Effector memory CD4-positive, alpha-beta T cell (primary cell): ENCODE measurements at places on chromosomes 13 and 19.

- DNase-seq, result no peak
These were observed 1.1 kb downstream of the ADAMTS10 start for GRCh38 chr19:8609279-8610040.

DNA sequence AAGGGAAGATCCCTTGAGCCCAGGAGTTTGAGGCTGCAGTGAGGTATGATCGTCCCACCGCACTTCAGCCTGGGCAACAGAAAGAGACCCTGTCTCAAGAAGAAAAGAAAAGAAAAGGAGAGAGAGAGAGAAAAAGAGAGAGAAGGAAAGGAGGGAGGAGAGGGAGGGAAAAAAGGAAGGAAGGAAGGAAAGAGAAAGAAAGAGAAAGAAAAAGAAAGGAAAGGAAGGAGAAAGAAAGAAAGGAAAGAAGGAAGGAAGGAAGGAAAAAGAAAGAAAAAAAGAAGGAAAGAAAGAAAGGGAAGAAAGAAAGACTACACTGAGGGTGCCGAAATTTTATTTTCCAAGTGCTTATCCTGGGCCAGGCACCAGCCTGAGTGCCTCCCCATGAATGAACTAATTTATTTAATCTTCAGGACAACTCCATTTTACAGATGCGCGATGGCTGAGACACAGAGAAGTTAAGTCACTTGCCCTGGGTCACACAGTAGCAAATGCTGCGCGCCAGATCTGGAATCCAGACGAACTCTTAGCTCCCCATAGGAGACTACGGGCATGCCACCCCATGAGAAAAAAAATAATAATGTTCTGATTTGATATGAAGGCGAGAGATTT, 2.7 kb downstream of the CDC42EP5 start:
- DNase-seq, result no peak

- no peak for DNase-seq
These were observed 865.2 kb upstream of the SLC10A2 start for GRCh38 chr13:103931331-103931845.

DNA sequence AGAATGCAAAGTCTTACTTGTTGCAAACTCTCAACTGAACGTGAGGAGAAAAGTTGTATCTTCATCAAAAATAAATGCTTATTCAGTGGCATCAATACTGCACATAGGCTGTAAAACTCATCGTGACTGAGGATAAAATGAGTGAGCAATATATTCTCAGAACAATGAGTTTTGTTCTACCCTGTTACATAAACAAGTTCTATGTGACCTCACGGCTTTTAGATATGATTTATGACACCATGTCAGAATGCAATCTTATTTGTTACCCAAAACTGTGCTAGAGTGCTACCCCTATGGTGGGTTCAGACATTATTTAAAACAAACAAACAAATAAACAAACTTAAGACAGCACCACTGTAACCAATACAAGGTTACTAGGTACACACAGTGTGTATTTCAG, 55.4 kb downstream of the FOXO1 start:
- DNase-seq, result no peak

DNA sequence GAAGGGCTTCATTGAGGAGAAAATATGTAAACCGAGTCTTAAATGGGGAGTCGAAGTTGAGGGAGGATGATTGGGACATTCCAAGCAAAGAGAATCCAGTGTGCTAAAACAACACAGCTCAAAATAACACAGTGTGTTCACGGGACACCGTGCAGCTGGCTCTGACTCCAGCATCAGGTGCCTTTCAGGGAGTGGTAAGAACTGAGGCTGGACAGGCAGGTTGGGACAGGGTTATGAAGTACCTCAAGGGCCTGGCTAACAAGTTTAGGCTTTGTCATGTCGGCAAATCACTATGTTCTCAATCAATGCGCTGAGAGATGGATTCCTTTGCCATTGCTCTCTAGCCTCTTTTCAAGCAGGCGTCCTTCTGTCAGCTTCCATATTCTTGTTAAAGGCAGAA, 27.5 kb upstream of the WDFY2 start:
- DNase-seq, result no peak

DNA sequence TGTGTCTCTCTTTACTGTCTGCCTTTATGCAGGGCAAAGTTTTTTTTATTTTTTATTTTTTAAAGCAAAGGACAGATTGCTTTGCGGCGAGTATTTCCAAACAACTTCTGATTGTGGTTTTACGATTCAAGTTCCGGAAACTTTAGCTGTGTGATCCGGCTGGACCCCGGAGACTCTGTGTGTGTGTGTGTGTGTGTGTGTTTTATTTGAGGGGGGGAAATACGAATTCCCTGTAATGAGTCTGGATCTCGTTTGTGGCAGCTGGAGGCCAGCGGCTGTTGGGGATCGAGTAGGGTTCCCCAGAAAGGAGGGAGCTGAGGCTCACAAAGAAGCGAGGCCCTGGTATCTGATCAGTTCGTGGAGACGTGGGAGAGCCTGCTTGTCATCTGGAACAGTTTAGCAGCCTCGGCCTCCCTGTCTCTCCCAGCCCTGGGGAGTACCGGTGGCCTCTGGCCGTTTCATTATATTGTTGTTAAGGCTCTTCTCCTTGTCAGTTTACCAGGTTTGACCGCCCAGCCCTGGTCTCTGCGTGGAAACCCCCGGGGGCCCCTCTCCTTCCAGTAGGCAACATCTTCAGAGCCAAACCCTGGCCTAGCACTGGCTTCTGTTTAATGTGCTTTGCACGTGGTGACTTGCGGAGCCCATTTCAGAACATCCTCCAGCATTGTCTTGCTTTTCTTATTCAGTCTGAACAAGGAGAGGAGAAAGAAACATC, 1.3 kb downstream of the FARP1 start:
- no peak for DNase-seq

DNA sequence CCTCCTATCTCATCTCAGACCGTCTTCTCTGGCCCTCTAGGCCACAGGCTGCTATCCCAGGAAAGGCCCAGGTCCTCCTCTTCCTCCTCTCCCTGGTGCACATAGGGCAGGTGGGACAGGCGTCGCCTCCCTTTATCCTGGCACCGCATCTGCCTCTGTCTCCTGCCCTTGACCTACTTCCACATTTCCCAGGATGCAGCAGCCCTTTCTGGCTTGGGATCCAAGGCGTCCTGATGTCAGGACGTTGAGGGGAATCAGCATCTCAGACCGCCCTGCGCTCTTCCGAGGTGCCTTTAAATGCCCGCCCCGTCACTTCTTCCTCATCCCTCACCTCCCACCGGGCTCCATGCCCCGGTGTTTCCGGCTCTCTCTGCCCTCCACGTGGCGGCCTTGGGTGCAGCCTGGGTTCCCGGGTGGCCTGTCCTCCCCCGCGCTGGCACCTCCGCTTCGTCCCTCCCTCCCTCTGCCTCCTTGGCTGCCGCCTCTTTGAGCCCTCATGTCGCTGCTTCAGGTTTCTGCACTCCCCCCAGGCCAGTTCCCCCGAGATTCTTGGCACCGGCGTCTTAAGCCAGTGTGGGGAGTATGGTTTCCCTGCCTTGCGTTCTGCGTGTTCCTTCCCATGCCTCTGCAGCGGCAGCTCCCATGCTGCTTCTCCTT, 66.3 kb downstream of the KDM4B start:
- DNase-seq, result no peak

DNA sequence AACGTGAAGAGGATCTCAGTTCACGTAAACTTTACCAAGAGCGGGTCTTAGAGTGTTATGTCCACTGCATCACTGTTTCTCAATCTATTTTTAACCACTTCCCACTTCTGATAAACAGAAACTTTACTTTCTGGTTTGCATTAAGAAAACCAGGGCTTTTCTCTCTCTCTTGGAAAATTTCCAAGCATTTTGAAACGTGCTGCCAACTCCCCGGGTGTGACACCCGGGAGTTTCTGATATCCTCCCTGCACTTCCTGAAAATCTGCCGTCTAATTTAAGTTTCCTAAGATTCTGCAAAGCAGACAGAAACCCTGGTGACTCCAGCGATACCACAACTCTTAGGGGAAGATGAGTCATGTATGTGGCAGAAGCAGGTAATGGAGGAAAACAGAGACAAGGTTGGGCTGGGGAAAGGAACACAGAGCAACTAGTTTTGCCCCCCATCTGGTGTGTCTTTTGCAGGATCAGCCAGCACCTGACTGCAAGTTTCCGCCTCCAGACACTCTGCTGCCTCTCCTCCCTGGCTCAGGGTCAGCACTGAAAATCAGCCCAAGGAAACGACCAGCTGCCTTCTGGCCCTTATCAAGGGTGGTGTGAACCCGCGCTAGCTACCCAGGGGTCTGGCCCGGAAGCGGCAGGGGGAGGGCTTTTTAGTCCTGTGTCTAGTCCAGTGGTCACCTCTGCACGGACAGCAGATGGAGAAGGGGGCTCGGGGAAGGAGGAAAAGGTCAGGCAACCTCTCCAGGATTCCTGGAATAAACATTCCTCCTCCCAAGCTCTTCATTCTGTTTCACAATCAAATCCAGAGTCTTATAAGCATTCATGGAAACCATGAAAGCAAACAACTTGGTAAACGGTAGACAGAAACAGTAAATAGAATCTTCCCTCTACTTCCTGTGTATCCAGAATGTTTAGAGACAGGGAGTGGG, 11.3 kb upstream of the FFAR2 start:
- no peak for DNase-seq

- no peak for DNase-seq
These were observed 11.5 kb downstream of the CEACAM19 start for GRCh38 chr19:44682807-44683206.

- DNase-seq, result no peak
These were observed 9.8 kb upstream of the ALOX5AP start for GRCh38 chr13:30725326-30726085.

DNA sequence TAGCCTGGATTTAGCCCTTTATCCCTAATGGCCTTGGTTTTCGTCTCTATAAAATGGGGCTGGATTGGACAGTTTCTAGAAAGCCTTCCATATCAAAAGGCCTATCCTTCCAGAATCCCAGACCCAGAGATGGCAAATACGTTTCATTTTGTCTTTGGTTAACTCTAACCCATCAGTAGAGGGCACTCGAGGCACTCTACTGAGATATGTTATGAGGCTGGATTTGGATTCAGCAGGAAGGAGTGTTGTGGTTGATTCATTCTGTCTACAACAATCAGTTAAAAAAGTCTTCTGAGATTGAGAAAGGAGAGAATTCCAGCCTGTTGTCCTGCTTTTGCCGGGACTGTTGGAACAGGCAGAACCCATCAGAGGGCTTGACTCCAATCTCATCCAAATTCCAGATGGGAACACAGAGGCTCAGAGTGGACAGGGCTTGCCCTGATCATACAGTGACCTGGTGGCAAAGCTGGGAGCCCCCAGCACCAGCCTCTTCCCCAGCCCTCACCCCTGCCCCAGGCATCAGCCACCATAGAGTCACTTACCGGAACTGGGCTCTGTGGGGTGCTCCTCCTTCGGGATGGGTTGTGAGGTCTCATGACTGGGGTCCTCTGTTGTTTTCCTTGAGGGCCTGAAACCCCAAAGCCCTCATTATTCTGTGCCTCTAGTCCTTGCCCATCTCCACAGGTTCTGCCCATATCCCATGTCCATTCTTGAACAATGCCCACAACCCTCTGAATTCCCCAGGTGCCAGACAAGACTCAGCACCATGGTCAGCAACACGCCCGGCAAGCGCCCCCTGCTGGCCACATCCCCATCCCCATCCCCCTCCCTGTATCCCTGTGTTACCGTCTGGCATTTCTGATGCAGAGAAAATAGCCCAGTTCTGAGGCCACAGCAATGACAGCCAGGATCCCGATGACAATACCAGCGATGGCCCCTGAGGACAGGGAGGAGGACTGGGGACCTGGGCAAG, 12.3 kb upstream of the ZNF180 start:
- DNase-seq, result no peak

- DNase-seq, result no peak
These were observed 4.4 kb downstream of the GAS6 start for GRCh38 chr13:113859311-113860050.

DNA sequence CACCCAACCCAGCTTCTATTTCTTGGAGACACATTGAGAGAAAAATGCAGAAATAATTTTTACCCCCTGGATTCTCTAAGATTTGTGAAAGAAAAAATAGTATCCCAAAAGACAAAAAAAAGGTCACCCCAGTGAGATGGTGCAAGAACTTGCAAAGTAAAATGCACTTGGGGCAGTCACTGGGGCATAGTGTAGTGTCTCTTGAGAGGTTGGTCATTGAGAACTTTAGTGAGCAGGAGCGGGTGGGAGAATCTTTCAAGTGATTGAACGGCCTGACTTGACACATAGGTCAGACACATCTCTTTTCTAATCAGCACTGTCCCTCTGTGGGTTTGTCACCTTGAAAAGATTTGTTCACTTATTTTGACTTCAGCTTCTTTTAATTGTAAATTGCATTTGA, 2.4 kb downstream of the ZNF85 start:
- no peak for DNase-seq

GRCh38 chr13:80858131-80858530, 517.2 kb upstream of the SPRY2 start:
- no peak for DNase-seq

GRCh38 chr19:5080030-5080654, 111.2 kb downstream of the KDM4B start:
- DNase-seq, result no peak

- peak; percentile 88 for DNase-seq
These were observed 13.8 kb upstream of the UBE2L5 start for GRCh38 chr13:30408319-30409101.

GRCh38 chr13:81714513-81714912, 1373.6 kb upstream of the SPRY2 start:
- no peak for DNase-seq

- DNase-seq, result no peak
These were observed 10.1 kb upstream of the C2CD4C start for GRCh38 chr19:418761-419671.

GRCh38 chr13:44136696-44137268, 236.8 kb upstream of the SERP2 start:
- DNase-seq, result no peak

DNA sequence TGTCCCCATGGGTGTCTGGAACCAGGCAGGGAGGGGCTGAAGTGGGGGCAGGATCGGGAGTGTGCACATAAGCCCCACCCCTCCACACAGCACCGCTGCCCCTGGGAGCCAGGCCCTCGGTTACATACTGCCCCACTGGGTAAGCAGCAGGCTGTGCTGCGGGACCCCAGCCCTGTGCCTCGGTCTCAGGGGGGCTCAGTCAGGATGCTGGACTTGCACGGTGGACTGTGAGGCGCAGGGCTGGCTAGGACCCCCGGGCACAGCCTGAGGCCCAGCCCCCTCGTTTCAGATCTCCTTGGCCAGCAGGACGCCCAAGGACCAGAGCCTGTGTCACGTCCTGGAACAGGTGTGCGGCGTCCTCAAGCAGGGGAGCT, 16.3 kb downstream of the MPND start:
- DNase-seq, result no peak

GRCh38 chr13:75705908-75706307, 69.8 kb downstream of the LMO7 start:
- DNase-seq, result no peak

- no peak for DNase-seq
These were observed 3.1 kb downstream of the NR2F6 start for GRCh38 chr19:17242431-17243208.

GRCh38 chr13:23516190-23516589, 54.0 kb upstream of the TNFRSF19 start:
- DNase-seq, result no peak

DNA sequence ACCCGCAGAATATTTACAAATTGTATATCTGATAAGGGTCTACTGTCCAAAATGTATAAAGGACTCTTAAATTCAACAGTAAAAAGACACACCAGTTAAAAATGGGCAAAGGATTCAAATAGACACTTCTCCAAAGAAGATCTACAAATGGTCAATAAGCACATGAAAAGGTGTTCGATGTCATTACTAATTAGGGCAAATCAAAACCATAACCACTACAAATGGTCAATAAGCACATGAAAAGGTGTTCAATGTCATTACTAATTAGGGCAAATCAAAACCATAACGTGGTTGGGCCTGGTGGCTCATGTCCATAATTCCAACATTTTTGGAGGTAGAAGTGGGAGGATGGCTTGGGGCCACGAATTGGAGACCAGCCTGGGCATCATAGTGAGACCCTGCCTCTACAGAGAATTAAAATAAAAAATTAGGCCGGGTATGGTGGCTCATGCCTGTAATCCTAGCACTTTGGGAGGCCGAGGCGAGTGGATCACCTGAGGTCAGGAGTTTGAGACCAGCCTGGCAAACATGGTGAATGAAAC, 40.5 kb downstream of the ACTN4 start:
- no peak for DNase-seq
